ENCODE measurements at places on chromosomes 11 and 22. TPM values are rescaled to one million over a fixed set of nuclear protein-coding genes. Genes with fewer than 3 reads are reported as not detected.

The DAGLA gene
- total RNA-seq, result 1.7 TPM

The AMPD3 gene
- 1.3 TPM for total RNA-seq

- peak; percentile 64 for DNase-seq
These were observed 38.2 kb downstream of the OR10A6 start for GRCh38 chr11:7892840-7893254.

DNA sequence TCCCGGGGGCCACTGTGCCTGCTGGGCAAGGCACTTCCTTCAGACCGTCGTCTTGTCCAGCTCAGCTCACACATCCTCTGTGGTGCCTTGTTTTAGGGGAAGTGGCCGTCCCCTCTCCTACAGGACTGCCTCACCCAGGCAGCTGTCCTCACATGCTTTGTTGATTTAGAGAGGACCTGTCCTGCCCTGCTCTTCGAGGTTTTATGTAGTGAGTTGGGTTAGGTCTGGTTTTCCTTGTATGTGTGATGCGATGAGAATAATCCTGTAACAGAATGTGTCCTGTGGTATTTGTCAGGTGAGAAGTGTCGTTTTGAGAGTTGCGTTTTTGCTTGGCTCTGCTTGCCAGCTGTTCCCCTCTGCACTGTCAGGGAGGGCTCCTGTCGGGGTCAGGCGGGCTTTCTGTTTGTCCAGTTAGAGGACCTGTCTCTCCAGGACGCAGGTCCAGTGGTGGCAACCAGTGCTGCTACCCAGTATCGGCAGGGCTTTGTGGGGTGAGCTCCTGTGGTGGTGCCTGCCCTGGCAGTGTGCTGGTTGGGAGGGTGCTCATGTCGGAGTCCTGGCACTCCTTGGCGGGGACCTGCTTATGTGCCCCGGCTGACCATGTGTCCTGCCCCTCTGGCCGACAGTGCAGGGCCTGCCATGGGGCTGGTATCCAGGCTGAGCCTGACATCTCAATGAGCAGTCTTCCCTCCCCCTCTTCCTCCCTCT lies 41.3 kb downstream of the MUC6 start:
- DNase-seq, result no peak

- DNase-seq, result peak; percentile 95
These were observed 45.7 kb upstream of the DEFB108B start for GRCh38 chr11:71787098-71787823.

DNA sequence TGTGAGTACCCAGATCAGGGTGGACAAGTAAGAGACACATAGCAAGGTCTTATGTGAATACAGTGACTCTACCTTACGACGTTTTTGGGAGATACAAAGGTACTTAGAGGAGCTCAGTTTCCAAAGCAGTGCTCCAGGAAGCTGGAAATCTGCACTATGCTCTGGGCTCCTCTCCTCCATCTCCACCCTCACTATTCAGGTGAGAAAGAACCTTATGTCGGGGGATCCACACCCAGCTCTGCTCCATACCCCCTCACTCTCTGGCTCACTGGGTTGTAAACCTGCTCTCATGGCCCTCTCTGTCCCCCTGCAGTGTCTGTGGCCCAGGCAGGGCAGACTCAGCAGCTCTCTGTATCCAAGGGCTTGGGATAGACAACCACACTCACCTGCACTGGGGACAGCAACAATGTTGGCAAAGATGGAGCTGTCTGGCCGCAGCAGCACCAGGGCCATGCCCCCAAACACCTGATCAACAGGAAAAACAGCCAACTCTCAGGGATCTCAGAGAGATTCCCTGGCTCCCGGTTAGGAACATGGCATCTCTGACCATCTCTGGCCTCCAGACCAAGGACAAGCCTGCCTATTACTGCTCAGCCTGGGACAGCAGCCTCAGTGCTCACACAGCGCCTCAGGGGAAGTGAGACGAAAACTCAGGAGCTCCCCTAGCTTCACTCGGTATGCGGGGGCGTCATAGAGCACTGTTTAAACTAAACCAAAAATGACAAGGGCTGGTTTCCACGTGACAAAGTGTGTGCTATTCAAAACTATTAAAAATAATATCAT lies 60.9 kb upstream of the TOP3B start:
- no peak for DNase-seq

DNA sequence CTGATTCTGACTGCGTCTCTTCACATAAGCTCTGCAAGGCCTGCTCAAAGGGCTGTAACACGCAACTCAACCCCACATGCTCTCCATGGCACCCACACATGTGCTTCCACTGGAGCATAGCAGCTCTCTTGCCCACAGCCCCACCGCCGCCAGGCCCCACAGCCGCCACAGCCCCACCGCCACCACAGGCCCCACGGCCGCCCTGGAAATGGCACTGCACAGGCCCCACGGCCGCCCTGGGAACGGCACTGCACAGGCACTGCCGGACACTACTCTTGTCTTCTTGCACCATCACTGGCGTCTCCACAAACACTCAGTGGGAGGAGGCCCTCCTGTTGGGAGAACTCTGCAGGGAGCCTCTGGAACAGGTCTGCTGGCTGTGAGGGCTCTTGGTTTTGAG lies 8.6 kb downstream of the MOB2 start:
- no peak for DNase-seq

GRCh38 chr11:72681226-72682153 lies 7.3 kb upstream of the PDE2A start:
- DNase-seq, result no peak

Data from dermis microvascular lymphatic vessel endothelial cell (primary cell).